Stimulated activated CD4-positive, alpha-beta T cell treated with anti-CD3 and anti-CD28 coated beads, Interleukin-1b, Interleukin-23, amount 100 ng/mL, for 1 hour (primary cell): ENCODE measurements at places on chromosomes 7 and 10.

GRCh38 chr10:92011560-92012214, 88.1 kb downstream of the BTAF1 start:
- DNase-seq: no peak

DNA sequence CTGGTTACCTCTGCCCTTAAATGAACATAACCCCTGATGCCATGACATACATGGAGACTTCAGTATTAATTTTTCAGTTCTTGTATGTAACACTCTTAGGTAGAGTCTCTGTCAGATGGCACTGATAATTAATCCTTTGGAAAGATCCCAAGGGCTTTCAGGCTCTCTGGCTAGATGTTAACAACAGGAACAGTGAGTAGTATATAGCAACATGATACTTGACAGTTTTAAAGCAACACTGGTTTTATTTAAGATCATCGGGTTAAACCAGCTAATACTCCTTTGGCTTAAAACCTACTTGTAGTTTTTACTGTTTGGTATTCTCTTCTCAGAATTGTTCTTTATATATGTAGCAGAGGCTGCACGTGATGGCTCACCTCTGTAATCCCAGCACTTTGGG, 27.3 kb downstream of the AHCYL2 start:
- DNase-seq: no peak

- DNase-seq: no peak
Observed at GRCh38 chr10:26391701-26392695, 46.1 kb upstream of the APBB1IP start.

- no peak for DNase-seq
Observed at GRCh38 chr7:81562581-81562980, 207.3 kb downstream of the HGF start.

DNA sequence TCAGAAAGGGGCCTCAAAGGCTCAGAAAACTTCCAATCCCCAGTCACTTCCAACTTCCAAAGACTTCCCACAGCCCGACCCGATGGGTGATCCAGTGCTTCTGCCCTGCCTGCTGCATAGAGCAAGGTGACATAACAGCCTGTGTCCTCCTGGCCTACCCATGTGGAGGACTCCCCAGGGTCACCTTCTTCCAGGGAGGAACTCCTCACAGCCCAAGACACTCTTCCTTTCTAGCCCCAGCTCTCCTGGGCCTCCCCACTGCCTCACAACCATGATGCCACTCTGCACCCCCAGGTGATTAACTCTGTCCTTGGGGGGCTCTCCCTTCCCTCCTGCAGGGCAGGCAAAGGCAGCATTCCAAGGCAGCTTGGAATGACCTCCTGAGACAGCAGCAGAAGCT, 158.4 kb upstream of the PDE1C start:
- DNase-seq: no peak

DNA sequence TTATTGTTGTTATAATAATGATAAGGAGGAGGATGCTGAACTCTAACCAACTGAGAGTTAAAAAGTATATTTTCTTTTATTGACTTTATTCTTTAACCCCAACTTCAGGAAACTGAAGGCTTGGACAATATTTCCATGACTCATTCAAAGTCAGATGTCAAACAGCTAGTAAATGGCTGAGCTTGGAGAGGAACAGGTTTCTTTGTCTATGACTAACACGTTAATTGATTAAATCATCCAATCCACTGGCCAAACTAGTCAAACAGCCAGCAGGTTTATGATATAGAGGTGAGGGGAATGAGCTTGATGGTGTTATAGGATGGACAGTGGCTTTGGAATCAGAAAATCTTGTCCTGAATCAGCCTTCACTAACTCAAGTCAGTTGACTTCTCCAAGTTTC, 119.1 kb upstream of the WDR11 start:
- DNase-seq: no peak

DNA sequence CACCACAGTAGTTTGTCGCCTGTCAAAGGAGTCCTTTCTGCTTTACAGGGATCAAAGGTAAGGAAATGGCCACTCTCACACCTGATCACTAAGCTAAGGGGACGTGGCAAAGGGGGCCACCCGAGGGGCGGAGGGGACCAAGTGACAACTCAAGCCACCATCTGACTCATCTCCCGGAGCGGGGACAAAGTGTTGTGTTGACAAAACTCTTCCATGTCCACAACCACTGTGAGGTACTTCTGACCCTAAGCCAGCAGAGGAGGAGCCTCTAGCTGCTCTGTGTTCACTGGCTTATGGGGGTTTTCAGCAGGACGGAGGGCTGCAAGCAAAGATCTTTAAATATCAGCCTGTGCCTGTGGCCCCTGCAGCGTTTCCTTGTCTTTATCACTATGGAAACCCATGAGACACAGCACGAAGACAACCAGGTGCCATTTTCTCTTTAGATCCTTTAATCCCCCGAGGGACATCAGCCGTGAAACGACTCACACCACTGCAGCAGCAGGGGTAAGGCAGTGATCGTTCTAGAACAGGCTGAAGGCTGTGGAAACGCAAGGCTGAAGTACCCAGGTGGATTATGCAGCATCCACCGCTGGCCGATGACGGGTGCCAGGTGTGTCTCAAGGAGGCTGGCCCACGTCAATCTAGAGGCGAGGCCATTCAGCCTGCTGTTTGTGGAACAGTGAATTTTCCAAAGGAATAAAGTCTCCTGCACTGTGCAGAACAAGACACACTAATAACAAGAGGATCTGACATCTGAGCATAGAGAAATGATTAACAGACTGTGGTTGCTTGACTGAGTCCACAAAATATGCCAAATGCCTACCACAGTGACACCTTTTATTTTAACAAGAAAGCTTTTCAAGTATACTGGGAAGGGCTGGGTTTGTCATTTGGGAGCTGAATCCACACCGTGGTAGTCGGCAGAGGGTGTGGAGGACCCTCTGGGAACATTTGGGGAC, 26.6 kb upstream of the DDC start:
- no peak for DNase-seq

- no peak for DNase-seq
Observed at GRCh38 chr7:20162665-20163064, 54.5 kb downstream of the MACC1 start.

GRCh38 chr10:4080225-4080805, 295.3 kb upstream of the KLF6 start:
- no peak for DNase-seq
